ENCODE measurements at places on chromosomes 7 and 10.

GRCh38 chr7:28686418-28686800 lies 271.7 kb downstream of the TRIL start:
- DNase-seq = peak; percentile 50

- DNase-seq = no peak
Observed at GRCh38 chr10:59872892-59873463, 33.4 kb downstream of the CCDC6 start.

DNA sequence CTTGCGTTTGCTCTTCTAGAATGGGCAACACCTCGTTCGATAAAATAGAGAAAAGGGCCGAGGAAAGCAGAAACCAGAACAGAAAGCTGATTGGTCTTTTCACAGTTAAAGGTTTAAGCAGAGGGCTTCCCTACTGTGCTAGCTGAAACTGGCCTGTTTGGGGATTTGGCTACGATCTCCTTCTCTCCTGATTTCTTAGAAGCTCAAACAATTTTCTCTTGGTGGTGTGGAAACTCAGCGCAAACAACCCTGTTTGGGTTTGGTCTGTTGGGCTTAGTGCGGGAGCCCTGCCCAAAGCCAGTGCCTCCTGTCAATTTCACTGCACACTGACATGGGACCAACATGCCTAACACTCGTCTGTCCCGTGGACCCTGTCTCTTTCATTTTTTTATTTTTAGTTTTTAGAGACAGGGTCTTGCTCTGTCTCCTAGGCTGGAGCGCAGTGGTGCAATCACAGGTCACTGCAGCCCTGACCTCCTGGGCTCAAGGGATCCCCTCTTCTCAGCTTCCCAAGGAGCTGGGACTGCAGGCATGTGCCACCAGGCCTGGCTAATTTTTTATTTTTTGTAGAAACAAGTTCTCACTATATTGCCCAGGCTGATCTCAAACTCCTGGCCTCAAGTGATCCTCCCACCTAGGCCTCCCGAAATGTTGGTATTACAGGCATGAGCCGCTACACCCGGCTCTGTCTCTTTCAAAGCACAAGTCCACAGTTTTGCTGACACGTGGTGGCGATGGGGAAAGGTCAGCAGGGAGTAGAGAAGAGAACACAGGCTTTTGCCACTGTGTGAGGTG lies 16.5 kb upstream of the BNIP3 start:
- no peak for DNase-seq

GRCh38 chr10:50991456-50992355 lies 82.6 kb upstream of the PRKG1 start:
- DNase-seq = peak; percentile 24

DNA sequence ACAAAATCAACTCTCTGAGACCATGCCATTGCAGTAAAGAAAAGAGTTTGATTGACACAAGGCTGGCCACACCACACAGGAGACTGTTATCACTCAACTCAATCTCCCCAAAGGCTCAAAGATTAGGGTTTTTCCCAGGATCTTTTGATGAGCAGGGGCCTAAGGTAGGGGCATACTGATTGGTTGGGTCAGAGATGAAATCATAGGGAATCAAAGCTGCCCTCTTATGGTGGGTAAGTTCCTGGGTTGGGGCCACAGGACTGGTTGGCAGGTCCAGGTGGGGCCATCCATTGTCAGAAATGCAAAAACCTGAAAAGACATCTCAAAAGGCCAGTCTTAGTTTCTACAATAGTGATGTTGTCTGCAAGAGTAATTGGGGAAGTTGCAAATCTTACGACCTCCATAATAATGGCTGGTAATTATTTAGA lies 91.6 kb downstream of the AKR1D1 start:
- no peak for DNase-seq

GRCh38 chr7:29424295-29424983 lies 139.2 kb upstream of the PRR15 start:
- DNase-seq = no peak

GRCh38 chr10:24448351-24448999 lies 239.5 kb downstream of the KIAA1217 start:
- no peak for DNase-seq

DNA sequence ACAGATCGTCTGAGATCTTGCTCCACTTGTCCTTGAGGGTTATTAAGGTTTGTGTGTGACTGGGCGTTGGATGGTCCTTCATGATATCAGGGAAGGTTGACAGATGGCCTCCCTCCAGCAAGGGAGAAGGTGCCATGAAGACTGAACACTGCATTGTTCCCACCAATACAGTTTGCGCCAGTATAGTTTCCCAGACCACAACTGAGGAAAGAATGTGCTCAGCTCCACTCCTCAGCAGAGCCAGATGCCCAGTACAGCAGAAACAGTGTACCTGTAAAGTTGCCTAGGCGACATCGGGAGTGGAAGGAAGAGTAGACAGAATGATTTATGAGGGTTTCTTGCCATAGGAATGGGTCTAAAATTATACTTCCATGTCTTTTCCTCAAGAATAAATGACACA lies 137.5 kb downstream of the ST7 start:
- no peak for DNase-seq

GRCh38 chr10:15558136-15558535 lies 161.6 kb downstream of the ITGA8 start:
- no peak for DNase-seq

- DNase-seq = no peak
Observed at GRCh38 chr10:70212879-70213278, 20.4 kb downstream of the PPA1 start.

DNA sequence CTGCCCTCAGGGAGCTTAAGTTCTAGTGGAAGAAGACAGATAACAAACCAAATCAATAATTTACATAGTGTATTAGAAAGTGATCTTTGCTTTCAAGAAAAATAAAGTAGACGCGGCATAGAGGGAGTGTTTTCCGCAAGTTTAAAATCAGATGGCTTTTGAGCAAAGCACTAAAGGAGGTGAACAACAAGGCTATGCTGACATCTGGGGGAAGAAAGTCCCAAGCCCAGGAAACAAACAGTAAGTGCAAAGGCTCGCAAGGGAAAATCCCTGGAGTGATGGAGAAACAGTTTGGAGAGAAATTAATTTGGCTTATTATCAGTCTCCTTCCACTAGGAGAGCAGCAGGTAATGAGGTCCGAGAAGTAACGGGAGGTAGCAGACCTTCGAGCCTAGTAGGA lies 1.9 kb upstream of the CNNM2 start:
- DNase-seq = no peak

All from HEK293T (cell line).